ENCODE measurements at places on chromosomes 12 and 14.

DNA sequence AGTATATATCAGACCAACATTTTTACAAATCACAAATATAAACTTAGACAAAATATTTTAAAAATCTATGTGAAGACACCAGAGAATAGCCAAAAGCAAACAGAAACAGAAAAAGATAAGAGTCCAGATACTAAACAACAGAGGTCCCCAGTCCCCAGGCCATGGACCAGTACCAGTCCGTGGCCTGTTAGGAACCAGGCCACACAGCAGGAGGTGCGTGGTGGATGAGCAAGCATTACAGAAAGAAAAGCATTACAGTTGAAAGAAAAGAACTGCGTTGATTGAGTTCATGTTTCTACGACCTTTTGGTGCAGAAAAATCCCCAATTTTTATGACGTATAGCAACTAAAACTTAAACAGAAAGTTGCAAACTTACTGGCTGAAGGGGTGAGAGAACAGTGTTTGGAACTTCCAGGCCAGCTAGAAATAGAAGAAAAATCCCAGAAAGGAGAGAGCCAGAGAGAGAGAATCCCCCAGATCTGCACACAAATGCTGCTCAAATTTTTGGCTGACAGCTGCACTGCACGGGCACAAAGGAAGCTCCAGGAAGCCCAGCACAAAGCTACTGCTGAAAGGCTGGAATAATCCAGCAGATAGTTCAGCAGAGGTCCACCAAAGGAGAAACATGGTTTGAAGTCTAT, 159.6 kb upstream of the C14orf180 start:
- DNase-seq, result no peak

DNA sequence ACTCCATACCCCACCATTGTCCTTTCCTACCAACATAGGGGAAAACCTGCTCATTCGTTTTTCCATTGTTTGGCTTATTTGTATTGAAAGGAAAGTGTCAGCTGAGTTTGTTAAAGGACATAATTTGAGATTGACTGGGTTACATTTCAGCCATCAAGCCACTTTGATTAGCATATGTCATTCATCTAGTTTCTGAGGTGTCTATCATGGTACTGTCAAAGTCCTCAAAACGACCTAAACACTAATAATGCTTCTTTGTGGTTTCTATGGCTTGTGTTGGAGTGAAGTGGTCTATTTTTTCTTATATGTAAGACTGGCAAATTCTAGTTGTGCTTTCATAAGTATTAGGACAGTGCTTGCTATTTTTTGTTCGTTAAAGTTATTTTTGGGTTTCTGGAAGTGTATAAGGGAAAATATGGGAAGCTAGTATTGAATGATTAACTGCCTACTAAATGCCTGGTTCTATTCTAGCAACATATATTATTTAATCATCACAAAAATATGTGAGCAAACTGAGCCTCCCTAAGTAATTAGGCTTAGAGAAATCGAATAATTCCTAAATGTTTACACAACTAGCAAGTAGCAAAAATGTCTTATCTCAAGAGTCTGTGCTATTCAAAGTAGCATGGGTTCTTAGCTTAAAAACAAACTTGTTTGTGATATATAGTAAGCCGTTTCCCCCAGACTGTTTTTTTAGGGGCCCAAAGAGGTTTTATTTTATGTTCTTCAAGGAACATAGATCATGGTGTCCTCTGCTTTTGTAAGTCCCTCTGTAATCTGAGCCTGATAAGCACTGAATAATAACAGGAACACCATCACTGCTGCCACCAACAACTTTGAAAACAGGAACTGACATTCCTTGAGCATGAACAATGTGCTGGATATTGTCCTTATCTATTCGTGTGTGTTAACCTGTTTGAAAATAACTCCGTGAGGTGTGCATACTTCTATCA, 67.1 kb downstream of the DERA start:
- DNase-seq, result no peak

GRCh38 chr12:120659151-120659525, 18.7 kb downstream of the CABP1 start:
- DNase-seq, result no peak

GRCh38 chr12:69241438-69242092, 2.2 kb downstream of the CPSF6 start:
- DNase-seq, result no peak

DNA sequence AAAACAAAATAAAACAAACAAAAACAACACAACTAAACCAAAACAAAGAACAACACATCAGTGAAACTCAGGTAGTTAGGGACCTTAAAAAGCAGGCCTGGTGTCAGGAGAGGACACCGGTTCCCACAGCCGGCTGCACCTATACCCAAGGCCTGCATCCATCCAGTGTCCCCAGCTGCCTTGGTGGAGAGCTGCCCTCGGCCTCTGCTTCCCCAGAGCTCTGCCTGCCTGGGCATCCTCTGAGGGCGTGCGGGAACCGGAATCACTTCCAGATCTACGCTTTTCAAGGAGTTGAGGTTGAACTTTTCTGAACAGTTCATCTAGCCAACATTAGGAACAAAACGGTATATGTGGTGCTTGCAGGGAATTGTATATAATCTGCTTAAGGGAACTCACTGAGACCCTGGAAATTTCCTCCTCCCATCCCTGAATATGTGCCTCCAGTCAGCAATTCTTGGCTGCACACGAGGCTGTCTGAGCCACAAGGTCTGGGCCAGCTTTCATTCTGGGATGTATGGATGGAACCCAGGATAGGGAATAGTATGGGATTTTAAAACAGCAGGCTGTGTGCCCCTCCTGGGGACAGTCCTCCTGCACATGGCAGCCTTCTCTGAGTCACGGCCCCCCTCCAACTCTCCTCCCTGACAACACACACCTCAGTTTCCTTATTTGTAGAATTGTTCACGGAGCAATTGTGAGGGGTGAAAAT, 319.0 kb upstream of the RTL1 start:
- no peak for DNase-seq

DNA sequence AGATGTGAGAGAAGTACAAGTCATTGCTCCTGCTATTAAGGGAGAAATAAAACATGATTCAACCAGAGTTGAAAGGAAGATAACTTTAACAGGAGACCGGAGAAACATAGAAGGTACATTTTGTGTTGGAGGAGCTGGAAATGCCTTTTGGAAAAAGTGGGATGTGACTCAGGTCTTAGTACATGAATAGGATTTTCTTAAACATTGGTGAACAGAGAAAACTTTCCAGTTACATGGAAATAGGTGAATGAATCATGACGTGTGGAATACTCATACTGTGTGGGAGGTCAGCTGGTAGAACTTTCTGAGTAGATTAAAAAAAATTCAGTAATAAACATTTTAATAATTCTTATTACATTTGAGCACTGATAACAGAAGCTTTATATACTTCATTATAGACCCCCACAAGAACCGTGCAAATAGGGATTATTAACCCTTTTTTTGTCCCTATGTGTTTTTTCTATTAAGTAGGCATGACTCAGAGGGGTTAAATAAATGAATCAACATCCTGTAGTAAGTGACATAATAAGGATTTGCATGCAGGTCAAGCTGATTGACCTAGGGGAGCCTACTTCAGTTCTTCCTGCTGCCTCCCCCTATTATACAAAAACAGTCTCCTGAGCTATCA, 710.5 kb downstream of the NOVA1 start:
- DNase-seq, result no peak

DNA sequence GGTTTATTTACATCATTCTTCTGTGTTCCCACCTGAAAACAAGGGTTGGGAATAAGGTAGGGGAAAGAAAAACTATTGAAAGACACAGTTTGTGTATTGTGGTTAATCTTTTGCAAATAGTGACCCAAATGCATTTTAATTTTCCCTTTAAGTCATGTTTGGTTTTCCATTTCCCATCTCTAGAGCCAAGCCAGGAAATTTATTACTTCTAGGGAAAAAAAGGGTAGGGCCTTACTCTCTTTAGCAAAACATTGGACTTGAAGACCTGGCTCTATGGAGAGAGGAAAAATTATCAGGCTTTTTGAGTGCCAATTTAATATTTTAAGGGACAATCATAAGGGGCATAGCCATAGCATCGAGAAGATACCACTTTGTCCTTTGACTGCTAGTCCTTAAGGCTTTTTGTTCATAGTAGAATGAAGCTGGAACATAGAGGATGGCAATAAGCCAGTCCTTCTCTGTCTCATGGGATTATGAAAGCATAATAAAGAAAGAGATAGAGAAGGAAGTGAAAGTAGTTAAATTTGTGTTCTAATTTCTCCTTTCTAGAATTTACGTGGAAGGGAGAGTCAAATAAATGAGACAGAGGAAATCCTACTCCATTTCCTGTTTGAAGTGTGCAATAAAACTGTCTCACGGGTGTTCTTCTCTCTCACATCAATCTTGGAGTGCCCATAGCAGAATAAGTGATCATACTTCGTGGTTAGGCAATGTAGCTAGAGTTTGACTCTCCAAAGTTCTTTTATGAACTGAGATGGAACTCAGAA, 50.9 kb upstream of the PPFIA2 start:
- no peak for DNase-seq

- DNase-seq, result no peak
Measured at GRCh38 chr14:60102389-60102788, 10.7 kb downstream of the PCNX4 start.

GRCh38 chr14:31672709-31673108, 111.5 kb downstream of the NUBPL start:
- DNase-seq, result no peak

DNA sequence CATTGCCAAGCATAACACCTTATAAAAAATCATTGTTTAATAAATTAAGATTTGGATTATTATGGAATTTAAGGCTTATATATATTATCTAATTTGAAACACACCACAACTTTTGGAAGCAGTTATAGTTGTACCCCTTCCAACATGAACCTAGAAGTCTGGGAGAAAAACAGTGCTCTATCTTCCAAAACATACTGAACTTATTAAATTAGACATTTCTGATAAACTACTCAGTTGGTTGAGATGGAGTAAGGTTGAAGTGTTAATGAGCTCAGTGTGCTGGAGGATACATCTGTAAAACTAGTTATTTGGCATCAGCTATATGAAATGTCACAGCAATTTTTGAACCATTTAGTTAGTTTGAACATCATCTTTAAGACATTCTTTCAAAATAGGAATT, 227.4 kb downstream of the ALX1 start:
- DNase-seq, result no peak

- no peak for DNase-seq
Measured at GRCh38 chr14:75274899-75275569, 3.6 kb upstream of the FOS start.

- no peak for DNase-seq
Measured at GRCh38 chr12:116962197-116962596, 51.4 kb downstream of the FBXW8 start.

DNA sequence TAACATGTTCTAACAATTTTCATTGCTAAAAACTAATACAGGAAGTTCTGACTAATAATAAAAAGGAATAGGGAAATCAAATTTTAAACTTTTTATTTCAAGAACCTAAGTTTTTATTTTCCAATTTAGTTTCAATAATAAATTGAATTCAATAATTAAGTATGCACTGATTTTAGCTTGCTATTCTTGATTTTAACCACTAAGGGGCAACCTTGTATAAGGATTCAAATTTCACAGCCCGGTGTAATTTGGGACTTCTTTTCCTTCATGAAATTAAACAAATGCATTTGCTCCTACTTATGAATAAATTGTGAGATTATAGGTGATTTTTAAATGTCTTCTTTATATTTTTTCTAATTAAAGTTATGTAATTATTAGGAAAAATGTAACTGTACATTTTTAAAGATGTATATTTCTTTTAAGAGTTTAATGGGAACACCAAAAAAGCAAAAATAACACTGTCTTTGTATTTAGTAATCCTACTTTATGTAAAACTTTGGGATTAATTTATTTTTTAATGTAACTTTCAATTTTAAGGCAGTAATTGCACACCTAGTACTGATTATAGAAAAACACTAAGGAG, 241.4 kb upstream of the PDZRN4 start:
- no peak for DNase-seq

- DNase-seq, result no peak
Measured at GRCh38 chr12:52372216-52373154, 5.2 kb upstream of the KRT85 start.

- no peak for DNase-seq
Measured at GRCh38 chr12:47415054-47415453, 290.8 kb downstream of the RPAP3 start.
